Fibroblast of skin of abdomen (primary cell): ENCODE measurements at places on chromosomes 1 and 21.

DNA sequence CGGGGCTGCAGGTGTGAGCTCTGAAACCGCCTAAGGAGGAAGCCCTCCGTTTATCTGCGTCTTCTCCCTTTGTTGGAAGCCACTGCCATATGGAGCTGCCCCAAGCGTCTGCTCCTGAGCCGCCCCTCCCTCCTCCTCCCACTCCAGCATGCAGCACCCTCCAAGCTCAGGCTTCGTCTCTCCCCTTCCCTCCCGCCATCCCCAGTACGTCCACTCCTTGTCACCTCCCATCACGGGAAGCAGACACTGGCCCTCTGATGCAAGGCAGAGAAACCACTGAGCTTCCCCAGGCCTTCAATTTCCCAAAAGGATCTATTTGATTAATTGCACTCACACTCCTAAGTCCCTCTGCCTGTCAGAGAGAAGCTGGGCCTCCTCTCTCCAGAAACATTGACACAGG lies 52.5 kb downstream of the NFASC start:
- DNase-seq, result no peak

DNA sequence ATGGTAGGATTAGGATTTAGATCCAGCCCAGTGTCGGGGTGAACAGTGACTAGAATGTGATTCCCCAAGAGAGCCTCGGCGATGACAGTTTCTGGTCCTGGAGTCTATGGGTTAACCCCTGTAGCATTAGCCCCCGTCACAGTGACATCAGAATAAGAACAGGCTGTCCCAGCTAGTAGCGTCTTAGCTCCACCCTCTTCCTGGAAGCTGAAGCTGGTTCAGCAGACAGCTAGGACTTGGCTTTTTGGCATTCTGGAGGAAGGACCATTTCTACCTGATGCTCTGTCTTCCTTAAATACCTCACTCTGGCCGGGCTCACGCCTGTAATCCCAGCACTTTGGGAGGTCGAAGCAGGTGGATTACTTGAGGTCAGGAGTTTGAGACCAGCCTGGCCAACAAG lies 5.0 kb downstream of the NDUFS2 start:
- DNase-seq, result no peak

DNA sequence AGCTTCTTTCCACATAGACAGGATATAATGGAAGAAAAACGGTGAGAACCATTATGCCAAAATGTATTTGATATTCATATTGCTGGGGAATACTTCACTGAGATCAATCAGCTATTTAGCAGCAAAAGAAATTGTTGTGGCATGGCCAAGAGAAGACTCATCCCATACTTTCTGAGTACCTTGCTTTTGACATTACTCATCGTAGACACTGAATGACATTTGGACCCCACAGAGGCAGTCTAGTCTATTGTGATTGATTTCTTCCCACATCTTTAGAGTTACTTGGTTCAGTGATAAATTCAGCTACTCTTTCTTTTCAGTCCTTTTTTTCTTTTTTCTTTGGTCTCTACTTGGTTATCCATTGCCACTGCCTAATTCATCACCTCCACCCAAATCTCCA lies 22.1 kb downstream of the ATP1B1 start:
- DNase-seq, result no peak

DNA sequence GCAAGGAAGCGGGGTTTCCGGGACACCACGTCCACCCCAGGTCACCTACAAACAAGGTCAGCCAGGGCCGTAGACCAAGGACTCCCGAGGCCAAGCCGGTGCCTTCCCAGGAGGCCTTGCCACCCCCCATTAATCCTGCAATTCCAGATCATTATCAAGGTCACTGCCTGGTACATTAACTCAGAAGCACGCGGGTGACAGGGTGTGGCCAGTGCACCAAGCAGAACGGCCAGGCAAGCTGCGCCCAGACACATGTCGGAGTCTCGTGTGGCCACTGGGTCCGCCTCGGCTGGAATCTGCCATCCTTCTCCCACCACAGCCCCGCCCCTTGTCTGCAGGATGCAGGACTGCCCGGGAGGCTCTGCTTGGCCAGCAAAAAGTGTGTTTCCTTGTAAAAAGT lies 144.7 kb downstream of the PRDM16 start:
- no peak for DNase-seq

GRCh38 chr1:187275985-187276575 lies 447.3 kb downstream of the PLA2G4A start:
- no peak for DNase-seq

DNA sequence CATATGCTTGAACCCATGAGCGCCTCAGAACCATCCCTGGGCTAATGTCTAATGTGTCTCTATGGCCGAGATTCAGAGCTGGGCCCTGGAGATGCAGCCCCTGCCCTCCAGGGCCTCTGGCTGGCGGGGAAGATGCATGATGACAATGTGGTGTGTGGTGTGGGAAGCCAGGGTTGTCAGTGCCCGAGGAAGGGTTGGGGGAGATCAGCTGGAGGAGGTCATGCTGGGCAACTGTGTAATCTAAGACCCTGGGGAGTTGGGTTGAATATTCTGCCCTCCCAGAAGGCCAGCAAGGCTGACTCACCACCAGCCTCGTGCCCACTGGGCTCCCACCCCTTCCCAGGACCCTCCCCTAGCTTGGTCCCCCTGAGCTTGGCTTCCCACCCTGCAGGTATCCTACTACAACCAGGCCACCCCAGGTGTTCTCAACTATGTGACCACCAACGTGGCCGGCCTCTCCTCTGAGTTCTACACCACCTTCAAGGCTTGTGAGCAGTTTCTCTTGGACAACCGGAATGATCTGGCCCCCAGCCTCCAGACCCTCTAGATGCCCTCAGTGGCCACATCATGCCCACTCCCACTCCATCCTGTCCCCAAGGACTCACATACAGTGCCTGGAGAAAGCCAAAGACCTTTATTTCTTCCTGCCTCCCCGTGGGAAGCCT lies 14.6 kb downstream of the FAM151A start:
- no peak for DNase-seq

DNA sequence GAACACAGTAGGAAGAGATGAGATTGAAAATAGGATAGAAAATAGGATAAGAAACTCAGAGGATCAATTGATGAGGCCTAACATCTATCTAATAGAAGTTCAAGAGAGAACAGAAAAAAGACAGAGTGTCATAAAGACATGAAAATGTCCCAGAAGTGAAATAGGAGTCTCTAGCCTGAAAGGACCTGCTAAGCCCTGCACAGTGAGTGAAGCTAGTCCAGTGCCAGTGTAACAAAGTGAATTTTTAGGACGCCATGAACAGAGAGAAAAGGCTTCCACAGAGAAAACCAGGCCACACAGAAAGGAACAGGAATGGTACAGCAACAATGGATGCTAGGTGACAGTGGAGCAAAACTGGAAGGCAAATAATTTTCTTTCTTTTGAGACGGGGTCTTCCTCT lies 20.3 kb upstream of the LSS start:
- no peak for DNase-seq

GRCh38 chr1:225425201-225425786 lies 2.5 kb downstream of the LBR start:
- peak; percentile 63 for DNase-seq

GRCh38 chr1:64000021-64000420 lies 203.4 kb upstream of the UBE2U start:
- DNase-seq, result peak; percentile 24

GRCh38 chr1:55171694-55172093 lies 43.5 kb downstream of the USP24 start:
- DNase-seq, result no peak

DNA sequence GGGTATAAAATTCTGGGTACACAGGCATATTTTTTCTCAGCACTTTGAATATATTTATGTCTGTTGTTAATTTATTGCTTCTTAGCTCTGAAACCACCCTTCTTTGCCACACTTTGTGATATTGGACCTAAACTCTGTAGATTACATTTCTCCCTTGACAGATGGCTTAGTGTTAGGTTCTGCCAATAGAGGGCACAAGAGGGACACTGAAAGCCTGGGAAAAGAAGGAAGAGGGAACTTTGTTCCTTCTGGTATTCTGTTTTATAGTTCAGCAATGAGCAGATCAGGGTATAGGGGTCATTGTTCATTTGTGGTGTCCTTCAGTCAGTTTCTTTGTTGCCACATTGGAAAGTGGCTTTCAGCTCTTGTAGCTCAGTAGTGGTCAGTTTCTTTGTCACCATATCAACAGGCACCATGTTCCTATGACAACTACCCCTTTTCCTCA lies 423.5 kb upstream of the PROX1 start:
- no peak for DNase-seq

DNA sequence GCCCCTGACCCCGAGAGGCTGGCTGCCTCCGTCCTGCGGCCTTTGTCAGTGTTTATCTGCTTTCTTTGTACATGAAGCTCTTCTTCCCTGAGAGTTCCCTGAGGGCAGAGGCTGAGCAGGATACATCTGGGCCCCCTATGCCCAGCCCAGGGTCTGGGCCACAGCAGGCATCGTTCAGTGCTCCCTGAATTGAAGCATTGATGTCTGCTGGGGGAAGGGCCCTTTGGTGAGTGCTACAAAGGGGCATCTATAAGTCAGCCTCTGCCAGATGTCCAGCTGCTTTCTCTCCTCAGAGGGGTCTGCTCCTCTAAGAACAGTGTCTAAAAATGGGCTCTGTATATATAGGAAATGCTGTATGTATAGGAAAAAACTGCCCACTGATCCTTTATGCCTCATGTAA lies 2.1 kb downstream of the HEYL start:
- DNase-seq, result no peak

DNA sequence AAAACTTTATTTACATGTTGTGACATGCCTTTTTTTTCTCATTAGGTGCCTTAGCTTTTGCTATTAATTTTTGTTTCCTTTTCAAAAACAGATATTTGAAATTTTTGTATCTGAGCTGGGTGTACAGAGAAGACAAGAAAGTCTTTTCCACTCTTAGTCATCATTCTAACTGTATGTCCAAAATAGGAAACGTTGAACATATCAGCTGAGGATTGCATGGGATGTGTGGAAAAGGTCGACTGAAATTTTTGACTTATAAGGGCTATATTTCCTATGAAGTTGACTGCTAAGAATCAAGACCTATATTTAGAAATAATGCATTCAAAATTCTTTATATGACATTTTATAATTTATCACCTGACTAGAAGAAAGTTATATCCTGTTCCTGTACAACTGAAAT lies 270.0 kb upstream of the ZRANB2 start:
- DNase-seq, result peak; percentile 76

DNA sequence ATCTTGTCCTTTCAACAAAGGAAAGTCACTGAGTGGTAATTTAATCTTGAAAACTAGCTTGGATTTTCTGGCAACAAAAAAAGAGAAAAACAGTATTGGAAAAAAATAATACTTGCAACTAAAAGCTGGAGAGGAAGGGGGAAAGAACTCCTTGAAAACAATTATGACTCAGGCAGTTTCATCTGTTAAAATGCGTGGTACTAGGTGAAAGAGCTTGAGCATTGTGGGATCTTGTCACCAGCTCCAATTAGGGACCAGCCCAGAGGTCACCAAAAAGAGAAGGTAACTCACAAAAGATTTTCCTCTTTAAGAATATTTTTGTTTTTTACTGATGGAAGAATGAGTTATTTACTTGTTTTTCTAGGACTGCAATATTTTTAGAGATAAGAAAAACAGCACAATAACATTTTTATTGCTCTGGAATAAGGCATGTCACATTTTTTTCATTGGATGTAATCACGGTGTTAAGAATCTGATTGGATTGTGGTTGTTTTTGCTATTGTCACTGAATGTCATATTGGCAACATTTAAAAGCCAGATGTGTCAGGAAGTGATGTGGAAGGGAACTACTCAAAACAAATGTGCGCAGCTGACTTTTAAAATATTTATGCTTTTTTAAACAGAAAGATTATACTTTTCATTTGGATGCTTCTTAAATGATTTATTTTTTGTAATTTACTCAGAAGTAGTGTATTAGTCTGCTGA lies 78.5 kb upstream of the ADAMTS5 start:
- DNase-seq, result no peak

DNA sequence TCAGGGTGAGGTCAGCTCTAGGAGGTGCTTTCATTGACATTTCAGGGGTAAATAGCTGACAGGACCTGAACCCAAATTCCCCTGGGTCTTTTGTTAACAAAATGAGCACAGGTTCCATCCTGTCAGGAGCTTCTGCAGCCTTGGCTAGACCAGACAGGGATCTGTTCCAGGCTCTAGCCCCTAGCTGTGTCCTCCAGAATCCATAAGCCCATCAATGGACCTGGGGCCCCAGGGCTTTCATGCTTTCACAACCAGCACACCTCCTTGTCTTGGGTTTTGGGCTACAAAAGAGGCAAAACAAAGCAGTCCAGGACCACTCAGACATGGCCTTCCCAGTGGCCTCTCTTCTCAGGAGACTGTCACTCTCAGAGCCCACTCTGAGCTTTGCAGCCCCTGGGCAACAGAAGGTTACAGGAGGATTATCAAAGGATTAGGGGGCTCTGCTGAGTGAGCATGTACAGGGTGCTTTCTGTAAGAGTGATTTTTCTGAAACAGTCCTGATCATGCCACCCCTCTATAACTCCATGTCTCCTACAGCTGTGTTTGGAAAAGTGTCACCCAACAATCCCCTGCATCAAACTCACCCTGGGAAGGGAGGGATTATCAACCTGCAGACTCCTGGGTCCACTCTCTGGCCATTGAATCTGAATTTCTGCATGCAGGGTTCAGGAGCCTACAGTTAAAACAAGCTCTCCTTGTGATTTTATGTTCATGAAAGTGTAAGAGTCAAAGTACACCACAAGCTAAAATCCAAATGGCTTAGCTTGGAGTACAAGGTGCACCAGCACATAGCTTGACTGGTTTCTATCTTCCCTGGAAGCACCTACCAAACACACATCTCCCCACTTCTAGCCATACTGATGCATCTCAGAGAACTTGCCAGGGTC lies 67.7 kb upstream of the GCLM start:
- DNase-seq, result no peak

- no peak for DNase-seq
Measured at GRCh38 chr1:38498686-38499085, 360.9 kb downstream of the RRAGC start.
